Psoas muscle (tissue), 8 donors: ENCODE measurements at places on chromosomes 11 and 22.

DNA sequence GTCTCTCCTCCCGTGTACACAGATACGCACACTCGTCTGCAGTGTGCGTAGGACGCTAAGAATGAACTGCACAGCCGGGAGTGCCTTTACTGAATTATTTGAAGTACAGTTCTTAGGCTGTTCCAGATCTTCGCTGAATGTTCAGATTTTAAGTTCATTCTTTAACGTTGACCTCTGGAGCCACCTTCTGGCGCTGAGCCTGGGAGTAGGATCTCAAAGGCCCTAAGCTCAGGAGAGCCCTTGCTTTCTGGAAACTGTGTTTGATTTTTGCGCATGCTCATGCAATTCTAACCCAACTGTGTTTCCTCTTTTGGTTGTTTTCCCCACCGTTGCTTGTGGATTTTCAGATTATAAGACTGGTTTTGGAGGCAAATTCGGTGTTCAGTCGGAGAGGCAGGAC, 22.8 kb downstream of the CTTN start:
- DNase-seq, result no peak

DNA sequence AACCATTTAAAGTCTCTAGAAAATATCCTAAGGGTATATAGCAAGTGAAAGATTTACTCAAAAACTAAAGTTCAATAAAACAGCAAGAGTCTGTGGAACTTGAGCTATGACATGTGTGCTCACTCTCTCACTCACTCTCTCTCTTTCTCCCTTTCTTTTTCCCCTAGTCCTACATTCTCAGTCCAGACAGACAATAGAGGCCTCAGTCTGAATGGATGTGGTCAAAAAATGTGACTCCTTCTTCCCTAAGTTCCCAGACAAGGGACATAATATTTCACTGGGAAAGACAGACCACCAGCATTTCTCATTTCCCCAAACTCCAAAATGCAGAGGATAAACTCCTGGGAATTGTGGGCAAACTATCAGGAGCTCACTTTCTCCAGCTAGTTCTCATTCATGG, 17.6 kb upstream of the APLNR start:
- no peak for DNase-seq

- no peak for DNase-seq
Observed at GRCh38 chr11:131441051-131441810, 70.8 kb downstream of the NTM start.

DNA sequence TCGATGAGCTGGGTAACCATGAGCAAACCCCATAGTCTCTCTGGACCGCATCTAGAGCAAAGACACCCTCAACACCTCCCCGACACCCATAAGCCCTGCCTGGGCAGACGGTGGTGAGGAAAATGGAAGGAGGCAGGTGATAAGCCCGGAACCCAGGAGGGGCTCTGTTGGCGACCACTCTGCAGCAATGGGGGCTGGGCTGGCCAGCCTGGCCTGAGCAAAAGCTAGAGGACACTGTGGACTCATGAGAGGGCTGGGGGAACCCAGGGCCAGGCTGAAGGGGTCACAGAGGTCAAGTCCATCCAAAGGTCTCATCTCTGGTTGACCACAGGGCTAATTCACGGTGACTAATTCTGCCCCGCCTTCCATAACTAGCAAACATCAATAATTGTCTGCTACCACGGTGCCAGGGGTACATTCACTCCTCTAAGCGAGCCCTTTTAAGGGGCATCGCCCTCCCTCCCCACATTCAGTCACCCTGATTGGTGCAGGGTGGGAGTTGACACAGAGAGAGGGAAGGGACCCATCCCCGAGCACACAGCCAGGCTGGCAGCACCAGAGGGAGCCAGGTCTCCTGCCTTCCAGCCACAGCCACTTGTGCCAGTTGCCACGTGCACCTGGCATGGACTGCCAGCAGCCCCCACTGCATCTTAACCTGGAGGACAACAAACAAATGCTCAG, 4.0 kb downstream of the PYGM start:
- DNase-seq, result no peak

DNA sequence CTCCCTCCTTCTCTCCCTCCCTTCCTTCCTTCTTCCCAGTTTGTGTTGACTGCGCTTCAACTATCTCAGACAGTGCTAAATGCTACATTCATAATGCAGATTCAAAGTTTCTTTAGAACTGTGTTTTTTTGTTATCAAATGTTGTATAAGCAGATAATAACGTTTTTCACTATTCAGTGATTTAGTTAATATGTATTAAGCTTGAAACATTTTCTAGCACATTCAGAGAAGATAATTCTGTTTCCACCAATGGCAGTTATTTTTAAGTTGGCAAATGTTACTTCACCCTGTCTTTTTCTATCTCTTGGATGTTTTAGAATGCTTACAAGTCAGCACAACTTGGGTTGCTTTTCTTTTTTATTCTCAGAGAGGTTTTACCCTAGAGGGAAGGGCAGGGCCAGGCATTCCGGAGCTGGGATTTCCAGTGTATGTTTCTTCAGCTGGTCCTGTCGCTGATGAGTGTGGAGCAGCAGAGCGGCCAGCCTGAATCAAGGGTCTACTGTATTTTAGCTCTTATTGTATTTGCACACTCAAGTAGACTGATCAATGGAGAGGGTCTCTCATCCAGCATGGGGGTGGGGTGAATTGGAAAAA, 162.3 kb upstream of the ARHGAP20 start:
- DNase-seq, result no peak

GRCh38 chr11:71563406-71563805, 2.0 kb upstream of the KRTAP5-10 start:
- DNase-seq, result no peak
